ENCODE measurements at places on chromosomes 11 and 22.

- no peak for DNase-seq
Observed at GRCh38 chr11:130779267-130779666, 137.0 kb downstream of the SNX19 start.

DNA sequence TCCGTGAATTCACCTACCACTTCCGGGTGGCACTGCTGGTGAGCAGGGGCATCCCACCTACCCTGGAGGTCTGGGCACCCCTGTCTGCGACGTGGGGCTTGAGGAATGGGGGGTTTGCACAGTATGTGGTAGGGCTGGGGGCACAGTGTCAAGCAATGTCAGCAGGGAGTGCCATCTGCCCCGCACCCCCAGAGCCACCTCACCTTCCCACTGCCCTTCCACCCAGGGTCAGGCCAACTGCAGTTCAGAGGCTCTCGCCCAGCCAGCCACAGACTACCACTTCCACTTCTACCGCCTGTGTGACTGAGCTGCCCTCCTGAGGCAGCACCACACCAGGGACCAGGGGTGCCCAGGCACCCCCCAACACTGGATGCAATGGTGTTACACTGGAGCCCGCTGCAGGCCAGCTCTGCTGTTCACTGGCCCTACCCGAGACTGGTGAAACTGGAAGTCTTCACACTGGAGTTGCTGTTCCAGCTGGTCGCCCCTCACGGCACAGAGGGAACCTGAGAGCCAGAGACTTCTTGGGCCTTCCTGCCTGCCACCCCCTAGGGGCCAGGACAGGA is 6.5 kb downstream of the TMEM258 start:
- no peak for DNase-seq

DNA sequence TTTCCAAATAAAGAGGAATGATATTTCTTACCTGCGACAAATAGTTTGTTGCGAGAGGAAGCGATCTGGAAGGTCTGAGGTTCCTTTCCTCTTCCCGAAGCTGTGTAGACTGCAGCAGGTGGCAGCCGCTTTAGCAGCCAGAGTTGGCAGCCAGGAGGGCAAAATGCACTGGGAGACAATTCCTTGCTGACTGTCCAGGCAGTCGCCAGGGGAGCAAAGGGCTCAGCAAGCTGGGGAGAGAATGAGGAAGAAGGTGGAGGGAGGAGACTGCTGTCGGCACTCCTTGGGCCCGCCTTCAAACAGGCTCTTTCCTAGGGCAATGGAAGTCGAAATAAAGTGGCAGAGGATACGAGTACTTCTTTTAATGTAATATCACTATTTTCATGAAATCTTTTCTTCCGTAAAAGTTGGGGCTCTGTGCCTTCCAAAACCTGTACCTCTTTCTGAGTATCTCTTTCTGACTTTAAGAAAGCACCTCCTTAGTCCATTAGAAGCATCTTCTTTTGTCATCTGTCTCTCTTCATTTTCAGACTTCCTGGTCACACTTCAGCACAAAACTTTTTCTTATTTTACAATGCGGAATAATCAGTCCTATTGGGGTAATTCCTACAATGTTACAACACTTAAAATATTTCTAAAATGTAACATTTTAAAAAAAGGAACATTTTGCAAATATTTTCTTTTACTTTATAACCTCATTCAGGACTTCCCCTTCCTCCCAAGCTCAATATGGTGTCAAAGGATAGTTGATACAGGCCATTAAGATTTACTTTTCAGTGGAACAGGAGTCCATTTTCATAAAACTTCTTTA is at the start of gene IL18:
IL18 (minus strand) TSS at position 220 of the 811 bp plus-strand sequence. CDS start 9,041 bp downstream, outside the sequence.
- no peak for DNase-seq

DNA sequence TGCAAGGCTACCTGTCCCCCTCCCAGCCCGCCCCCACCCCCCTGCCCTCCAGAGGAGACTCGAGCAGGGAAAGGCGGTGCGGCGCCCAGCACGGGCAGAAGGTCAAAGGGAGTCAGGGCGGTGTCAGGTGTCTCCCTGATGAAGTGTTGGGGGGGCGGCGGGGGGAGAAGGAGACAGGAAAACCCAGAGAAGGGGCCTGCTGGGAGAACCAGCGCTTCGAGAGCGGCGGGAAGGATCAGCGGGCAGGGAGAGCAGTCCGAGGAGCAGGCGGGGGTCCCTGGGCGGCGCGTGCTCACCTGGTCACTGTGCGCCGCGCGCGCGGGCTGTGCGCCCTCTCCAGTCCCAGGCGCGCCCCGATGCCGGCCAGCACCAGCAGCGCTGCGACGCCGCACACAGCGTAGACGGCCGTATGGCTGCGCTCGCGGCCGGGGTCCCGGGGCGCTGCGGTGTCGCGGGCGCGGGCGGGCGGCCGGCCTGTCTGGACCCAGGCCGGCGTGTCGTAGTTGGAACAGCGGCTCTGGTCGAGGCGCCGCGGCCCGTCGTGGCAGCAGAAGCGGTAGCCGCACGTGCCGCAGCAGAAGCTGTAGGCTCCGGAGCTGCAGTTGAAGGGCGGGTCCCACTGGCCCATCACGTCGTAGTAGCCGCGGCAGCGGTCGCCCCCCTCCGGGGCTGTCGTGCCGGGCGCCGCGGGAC is 886 bp downstream of the SHISA8 start:
- DNase-seq, result no peak

- DNase-seq, result no peak
Observed at GRCh38 chr11:128346804-128347203, 240.6 kb downstream of the ETS1 start.

- DNase-seq, result no peak
Observed at GRCh38 chr11:69358398-69359020, 64.6 kb downstream of the MYEOV start.

GRCh38 chr22:44968736-44969135 is 41.1 kb downstream of the PHF21B start:
- no peak for DNase-seq

DNA sequence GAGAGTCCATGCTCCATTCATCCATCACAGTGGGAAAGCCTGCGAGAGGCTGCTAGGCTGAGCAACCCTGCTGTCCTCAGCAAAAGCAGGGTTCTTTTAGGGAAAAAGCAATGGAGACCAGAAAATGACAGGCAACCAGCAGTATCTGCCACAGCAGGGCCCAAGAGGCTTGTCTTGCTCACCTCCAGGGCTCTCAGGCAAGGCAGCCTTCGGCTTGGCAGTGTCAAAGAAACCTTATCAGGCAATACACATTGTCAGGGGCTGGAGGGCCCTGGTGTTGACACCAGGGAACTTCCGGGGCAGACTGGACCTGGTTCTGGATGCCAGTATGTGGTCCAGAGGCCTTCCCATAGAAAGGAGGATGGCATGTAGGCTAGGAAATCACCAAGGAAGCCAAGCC is 10.2 kb upstream of the TLCD5 start:
- no peak for DNase-seq

DNA sequence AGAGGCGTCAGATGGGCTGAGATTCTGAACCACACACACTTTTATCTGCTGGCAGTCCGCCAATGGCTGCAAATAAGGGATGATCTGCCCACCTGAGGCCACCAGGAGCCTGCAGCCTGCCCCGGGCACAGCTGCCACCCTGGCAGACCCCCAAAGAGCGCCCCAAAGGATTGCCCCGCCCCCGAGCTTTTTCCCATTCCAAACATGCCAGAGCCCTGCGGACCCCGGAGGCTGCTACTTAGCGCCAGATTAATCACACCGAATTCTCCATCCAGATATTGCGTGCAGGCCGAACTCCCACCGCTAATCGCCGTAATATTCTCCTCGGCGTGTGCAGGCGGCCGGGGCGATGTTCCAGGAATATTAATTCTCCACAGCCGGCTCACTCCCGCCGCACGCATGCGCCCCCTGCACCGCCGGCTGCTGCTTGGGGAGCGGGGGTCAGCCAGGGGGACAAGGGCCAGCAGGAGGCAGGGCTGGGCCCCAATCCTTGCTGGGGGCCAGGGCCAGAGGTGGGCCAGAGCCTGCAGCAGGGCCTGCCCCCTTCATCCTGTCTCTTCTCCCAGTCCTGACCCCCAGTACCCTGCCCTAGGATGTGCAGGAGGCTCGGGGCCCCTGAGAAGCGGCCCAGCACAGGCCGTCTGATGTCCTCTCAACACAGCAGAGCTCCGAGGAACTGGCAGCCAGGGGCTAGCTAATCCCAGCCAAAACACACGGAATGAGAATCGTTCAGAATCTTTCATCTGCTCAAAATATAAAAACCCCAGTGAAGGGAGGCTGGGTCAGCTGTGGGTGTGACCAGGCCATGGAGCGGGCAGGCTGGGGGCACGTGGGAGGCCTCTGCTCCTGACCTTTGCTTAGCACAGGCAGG is 19.5 kb upstream of the TCF20 start:
- DNase-seq, result no peak

DNA sequence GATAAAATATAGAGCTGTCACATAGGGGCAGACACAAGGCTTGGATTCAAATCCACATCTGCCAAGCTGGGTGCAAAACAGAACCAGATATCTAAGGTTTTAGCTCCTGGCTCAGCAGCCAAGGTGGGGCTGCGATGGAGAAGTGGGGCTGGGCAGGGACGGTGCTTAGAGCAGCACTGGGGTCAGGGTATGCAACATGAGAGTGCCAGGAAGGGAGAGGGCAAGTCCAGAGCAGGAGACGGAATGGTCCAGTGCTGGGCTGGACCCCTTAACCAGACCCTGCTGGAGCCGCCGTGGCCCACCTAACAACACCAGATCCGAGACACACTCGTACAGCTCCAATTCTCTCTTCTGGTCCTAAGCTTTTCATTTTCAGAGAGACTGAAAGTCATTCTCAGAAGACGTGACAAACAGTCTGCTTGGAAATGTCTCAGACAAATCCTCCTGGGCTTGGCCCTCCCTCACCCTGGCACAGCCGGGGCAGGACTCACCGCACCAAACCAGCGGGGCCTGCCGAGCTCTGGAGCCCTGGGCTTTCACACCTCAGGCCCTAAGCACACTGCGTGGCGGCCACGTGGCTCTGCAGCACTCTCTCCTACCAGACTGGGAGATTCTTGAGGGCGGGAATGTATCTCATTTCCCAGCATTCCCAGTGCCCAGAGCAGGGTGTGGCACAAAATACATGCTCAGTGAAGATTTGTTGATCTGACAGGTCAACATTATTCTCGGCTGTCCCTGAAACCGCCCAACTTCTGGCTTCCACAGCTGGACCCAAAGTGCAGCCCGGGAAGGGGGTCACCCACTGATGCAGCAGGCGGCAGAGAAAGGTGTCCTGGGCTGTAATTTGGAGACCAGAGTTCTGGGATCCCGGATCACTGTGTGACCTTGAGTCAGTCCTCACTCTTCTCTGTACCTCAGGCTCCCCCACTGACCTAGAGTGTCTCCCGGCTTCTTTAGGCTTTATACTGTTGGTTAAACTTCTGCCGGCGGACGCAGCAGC is 11.6 kb downstream of the LRRC32 start:
- no peak for DNase-seq

DNA sequence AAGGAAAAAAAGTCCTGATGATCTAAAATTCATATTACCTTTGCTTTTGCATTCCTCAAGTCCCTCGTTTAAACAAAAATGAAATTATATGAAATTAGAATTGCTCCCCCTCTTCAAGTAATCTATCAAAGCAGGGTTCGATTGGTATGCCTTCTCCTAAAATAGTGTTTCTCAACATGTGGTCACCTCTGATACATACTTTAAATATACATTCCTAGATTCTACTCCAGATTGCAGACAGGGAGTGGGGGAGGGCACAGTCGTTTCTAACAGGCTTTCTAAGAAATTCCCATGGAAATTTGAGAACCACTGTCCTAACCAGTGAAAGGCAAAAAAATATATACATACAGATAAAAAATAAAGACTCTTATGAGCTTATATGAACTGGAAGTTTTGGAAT is 22.6 kb upstream of the IRAG1 start:
- DNase-seq, result no peak

DNA sequence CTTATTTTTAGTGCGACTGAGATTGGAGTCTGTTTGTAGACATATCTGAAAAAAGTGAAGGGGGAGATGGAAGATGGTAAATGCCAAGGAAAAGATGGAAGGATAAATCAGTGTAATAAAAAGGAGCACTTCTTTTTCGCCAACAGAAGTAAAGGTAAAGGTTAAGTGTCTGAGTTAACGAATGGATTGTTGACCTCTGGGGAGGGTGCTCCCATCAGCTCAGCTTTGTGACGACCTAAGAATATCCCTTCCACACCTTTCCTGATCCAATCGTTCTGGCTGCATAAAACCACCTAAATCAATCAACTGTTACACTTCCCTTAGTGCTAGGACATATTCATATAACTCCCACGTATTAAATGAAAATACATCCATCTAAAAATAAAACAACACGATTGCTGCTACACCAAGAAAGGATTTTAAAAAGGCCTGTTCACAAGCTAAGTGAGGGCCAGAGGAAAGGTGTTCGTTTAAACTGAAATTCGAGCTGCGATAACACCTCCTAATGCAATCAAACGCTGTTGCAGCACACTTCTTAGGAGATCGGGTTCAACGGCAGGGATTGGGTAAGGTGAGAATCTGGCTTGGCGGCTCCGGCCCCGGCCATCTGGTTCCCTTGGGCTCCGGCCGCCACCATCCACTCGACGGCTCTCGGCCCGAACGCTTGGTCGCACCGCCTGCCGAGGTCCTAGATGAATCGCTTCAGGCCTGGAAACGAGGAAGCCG is 658 bp downstream of the C11orf71 start:
- no peak for DNase-seq

- no peak for DNase-seq
Observed at GRCh38 chr22:39457556-39458443, 988 bp downstream of the MGAT3 start.

DNA sequence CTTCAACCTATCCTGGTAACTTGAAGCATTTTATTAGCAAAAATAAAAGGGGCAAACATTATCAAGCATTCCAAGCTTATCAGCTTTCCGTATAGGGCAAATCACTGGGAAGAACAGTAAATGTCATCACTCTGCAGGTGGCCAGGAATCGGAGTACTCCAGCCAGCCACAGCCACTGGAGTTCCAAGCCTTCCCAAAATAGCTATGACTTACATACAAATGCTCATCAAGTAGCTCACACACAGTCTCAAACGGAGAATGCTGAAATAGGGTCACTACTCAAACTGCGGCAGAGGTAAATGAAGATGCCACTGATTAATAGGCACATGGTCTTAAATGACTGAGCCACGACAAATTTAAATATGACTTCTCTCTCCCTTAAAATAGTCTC is 2.1 kb downstream of the USP28 start:
- no peak for DNase-seq

- DNase-seq, result no peak
Observed at GRCh38 chr11:79098146-79098545, 342.7 kb downstream of the TENM4 start.

- DNase-seq, result no peak
Observed at GRCh38 chr11:44483919-44484610, 81.4 kb upstream of the CD82 start.

DNA sequence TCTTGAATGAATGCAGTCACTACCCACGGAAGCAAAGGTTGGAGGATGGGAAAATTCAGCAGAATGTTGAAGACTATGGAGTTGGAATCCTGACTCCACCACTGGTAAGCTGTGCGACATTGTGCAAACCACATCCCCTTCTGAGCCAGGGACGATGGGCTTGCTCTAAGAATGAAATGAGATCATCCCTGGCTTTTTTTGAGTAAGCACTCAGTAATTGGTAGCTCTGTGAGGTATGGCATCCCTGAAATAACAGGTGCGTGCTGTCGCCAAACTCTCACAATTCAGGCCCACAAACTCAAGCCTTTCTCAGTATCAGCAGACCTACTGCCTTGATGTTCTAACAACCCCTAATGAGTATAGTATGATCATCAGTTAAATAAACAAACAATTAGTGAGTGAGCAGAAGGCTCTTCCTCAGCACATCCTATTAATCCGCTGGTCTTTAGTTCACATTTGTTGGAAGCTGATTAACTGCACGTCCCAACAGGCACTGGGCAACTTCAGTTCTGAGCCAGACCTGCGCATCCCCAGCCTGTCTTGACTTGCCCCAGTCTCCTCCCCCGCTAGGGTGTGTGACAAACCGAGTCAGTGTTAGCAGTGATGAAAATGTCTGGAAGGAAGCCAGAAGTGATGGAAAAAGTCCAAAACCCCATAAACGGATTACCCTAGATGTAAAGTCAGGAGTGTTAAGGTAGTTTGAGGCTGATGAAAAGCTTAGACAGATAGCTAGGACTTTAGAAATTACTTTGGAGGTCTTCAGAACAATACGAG is 235.5 kb downstream of the GRIK4 start:
- no peak for DNase-seq

All from stimulated activated CD8-positive, alpha-beta memory T cell treated with anti-CD3 and anti-CD28 coated beads, Interleukin-7, amount 100 ng/mL, for 4 hours (primary cell).